ENCODE measurements at places on chromosomes 6 and 20.
A peak's percentile ranks its signal among the peaks of the same experiment; 100 is the strongest.

DNA sequence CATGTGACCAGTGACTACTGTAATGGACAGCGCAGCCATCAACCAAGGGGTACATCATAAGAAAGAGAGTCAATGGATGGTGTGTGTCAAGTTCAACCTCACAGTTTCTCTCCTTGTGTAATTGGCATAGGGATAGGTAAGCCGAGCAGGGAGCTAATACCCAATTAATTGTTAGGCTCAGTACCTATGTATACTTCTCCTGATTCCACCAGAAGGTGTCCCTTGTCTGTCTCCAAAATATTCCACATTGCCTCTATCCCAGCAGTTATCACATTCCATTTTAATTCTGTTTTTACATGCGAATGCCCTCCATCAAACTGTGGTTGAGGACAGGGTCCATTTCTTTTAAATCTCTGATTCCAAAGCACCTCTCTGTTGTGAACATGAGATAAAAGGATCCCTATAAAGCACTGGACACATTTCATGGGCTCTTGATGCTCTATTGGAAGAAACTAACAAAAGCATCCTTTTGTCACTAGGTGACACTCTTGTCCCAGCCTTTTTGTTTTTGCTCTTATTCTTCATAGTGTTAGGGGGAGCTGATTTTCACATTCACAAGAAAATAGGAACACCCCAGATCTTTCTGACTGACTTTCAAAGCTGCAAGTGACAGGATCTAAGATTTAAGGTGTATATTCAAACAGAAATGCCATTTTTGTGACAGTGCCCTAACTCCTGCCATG lies 38.9 kb downstream of the FBXO9 start:
- DNase-seq: no peak

GRCh38 chr6:104566411-104566810 lies 293.3 kb downstream of the HACE1 start:
- no peak for DNase-seq

DNA sequence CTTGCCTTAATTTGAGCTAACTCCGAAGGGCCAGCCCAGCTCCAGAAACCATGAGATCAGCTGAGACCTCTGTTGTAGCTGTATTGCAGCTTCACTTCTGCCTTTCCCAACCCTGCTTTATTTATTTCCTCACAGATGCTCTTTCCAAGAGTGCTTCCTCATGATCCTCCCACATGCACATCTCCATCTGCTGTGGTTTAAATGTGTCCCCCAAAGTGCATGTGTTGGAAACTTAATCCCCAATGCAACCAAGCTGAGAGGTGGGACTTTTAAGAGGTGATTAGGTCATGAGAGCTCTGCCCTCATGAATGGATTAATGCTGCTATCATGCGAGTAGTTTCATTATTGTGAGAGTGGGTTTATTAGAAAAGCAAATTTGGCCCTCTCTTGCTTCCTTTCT lies 164.4 kb upstream of the TAB2 start:
- DNase-seq: no peak

DNA sequence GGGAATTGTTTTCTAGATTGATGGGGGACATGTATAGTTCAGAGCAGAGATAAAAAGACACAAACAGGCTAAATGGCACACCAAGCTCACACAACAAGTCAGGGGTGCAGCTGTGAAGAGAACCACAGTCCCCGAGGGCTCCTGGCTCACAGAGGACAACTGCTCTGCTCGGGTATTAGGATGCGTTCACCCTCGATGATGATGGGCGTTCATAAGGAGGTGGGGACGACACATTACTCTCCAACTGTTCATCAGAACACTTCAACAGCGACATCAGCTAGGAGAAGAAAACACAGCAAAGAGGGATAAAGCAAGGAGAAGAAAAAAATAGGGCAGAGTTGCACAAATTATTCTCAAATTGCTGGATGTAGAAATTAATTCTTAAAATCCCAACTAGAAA lies 174.8 kb upstream of the RREB1 start:
- DNase-seq: no peak

GRCh38 chr6:158518191-158519127 lies 41.4 kb upstream of the TMEM181 start:
- DNase-seq: peak; percentile 15

- DNase-seq: no peak
Observed at GRCh38 chr6:34235307-34236130, 1.2 kb upstream of the HMGA1 start.

DNA sequence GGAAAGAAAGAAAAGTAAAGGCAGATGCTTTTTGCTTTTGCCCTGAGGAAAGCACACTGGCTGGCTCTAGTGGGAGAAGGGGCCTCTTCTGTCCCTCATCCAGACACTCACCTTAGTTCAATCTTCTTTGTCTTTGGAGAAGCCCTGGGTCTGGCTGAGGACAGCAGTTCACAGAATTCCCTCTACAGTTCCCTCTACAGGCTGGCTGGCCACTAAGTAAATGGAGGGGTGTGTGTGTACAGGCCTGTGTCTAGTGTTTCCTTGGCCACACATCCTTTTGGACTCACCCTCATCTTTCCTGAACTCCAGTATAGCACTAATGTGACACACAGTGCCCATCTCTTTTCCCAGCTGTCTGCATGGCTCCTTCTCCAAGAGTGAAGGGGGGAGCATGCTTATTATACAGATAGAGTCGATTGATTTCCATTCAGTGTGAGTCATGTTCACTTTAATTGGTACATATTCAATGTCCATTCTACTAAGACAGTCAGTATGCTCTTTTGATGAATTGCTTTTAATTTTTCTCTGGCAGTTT lies 26.0 kb upstream of the CLVS2 start:
- DNase-seq: no peak

GRCh38 chr20:59813948-59814839 lies 119.2 kb downstream of the SYCP2 start:
- no peak for DNase-seq

DNA sequence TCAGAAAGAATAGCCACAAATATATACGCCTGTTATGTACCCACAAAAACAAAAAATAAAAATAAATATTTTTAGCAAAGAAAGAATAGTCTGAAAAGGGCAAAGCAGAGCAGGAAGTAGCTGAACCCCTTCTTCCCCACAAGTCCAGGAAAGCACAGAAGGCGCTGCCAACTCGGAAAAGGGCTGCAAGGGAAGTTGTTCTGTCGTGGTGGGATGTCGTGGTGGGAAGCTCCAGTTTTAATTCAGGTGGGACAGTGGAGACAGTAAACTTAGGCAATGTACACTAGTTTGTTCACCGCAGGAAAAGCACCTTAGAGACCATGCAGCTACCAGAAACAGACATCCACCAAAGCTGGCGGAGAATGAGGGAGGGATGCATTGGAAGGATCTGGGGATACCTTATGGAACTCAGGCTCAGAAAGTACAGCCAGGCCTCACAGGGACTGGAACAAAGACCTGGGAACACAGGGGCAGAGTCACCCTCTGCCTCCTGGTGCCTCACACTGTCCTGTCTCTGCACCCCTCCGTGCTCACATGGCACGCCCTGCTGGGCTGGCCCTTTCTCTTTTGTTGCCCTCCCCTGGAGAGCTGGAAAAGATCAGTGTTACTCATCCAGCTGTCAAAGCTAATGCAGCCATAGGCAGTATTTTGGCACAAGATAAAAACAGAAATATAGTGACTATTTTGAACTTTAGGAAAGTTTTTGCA lies 3.3 kb upstream of the APMAP start:
- DNase-seq: no peak

GRCh38 chr6:30093951-30094661 lies 18.5 kb upstream of the RNF39 start:
- DNase-seq: no peak

DNA sequence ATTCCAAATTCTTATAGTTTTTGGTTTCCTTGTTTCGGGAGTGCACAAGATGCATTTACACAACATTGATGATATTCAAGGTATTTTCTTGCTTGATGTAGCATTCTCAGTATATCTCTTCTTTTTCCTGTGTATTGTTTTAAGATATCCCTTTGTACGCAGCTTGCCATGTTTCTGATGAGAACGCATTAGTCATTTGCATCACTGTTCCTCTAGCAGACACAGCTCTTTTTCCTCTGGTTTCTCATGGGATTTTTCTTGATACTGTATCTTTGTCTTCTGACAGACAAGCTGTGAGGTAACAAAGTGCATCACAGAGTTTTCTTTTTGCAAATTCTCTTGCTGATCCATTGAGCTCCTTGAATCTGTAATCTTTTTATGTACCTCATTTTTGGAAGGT lies 146.4 kb downstream of the SLC22A3 start:
- no peak for DNase-seq

- no peak for DNase-seq
Observed at GRCh38 chr6:80508885-80509630, 402.6 kb downstream of the BCKDHB start.

- no peak for DNase-seq
Observed at GRCh38 chr6:21265730-21266044, 327.9 kb upstream of the SOX4 start.

DNA sequence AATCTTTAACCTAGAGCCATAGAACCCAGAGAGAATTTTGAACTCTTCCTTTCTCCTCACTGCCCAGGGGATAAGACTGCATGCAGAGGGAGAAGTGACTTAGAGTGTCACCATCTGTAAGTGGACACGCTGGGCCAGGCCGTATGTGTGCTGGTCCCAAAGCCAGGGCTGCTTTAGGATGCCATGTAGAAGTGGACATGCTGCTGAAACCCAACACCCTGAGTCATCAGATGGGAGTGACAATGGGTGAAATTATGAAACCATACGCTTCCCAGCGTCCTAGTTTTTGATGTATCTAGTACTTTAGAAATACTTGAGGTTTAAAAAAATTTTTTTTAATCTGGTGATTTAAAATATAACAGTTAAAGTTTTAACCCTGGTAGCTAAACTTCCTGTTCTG lies 191.1 kb downstream of the FNDC1 start:
- DNase-seq: no peak

GRCh38 chr20:41467690-41468089 lies 101.1 kb upstream of the EMILIN3 start:
- no peak for DNase-seq

DNA sequence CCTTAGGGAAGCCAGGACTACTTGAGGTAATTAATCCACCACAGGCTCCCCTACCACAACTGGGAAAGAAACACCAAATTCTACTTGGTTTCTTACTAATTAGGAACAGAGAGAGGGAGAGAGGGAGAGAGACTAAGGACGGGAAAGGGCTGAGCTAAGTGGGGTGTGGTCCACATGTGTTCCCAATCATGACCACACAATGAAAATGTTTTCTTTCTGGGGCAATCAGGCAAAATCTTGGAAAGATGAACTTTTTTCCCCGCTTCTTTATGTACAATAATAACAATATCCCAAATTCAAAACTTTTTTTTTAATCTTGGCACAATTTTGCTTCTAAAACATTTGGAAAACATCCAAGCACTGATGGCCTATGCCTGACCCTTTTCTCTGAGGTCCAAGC lies 734.4 kb downstream of the MAFB start:
- DNase-seq: no peak

DNA sequence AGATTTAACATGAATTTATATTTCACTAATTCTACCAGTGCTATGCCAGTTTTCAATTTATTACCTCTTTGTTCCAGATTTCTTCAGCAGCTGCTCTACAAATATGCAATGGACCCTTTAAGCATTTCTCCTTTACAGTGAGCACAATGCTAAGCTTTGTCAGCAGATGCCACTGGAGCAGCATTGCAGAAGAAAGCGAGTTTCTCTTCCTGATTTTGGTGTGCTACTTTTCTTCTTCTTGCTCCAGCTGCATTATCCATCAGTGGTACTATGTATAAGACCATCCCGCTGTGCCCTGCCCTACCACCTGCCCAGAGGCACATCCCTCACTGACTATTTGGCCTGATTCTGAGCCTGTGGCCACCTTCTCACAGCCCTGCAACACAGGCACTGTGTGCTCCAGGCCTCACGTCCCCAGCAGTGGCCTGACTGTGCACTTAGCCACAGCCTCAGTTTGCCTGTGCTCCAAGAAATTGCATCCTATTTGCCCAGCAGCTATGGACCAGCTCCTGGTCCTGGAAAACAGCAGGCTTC lies 84.1 kb downstream of the TNFAIP3 start:
- DNase-seq: no peak

DNA sequence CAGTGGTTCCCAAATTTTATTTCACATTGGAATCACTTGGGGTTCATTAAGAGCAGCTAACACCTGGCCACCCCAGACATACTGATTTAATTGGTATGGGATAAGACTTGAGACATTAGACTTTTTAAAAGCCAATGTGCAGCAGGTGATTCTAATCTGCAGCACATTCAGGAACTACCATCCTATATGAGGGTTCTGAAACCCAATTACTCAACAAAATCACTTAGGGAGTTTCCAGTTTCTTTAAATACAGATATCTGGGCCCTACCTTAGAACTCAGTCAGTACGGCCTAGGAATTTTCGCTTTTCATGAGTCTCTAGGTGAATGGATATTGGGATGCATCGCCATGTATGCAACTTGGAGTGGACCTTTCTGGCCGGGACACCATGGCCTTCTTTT lies 24.0 kb upstream of the L3MBTL3 start:
- DNase-seq: no peak

GRCh38 chr6:32432050-32432450 lies 7.6 kb upstream of the HLA-DRA start:
- no peak for DNase-seq

DNA sequence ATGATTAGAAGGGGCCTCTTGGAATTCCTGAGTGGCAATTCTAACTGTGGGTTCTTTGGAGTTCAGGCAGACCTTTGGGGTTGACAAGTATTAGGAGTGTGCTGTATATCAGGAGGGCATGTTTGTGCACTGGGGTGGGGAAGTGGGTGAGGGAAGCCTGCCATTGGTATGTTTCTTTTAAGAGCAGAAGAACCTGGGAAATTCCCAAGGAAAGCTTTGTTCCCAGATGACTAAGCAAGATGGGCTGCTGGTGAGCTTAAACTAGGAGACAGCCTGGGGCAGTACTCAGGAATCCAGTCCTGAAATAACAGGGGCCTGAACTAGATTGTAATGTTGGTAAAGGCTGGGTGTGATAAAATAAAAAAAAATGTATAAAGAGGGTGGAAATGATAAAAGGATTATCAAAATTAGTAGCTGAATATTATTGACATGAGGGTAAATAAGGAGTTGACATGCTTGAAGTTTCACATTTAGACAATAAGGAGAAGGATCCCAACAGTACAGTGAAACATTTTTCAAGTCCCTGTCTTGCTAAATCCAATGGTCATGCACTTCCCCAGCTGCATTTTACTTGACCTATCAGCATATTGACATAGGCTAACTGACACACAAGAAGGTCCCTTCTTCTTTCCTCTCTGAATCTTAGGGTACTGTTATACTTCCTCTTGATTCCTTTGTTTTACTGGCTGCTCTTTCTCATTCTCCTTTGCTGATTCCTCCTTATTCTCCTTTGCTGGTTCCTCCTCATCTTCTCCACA lies 18.4 kb upstream of the IFNGR1 start:
- DNase-seq: no peak

DNA sequence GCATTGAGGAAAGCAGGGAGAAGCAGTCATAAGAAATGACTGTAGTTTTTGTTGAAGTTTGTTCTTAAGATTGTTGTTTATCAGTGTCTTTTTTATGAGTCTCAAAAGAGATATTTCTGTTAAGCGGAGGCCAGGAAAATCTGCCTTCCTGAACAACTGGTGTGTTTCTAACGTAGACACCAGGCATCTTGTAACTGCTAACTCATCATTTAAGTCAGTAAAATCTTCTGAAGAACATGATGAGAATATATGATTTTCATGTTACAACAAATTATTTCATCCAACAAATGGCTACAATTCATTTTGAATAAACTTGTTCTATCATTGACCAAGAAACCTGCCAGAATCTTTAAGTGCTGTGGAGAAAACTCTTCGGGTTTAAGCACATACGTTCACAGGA lies 84.0 kb downstream of the RPS12 start:
- no peak for DNase-seq
